ENCODE measurements at places on chromosomes 3 and 15.

DNA sequence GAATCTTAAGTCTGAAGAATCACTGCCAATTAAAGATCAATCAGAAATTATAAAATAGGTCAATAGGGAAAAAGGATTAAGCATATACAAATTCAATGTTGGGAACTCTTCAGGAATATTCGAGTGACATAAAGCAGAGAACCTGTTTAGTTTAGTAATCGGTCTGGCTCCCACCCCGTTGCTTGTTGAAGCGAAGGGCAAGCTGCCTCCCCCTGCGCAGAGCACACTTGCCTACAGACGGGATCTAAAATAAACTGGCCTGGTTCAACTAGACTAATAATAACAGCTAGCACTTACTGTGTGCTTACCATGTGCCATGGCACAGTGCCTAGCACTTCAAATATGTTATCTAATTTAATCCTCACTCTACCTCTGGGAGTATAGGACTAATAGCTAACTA is 8.6 kb downstream of the SEMA6D start:
- no peak for DNase-seq

DNA sequence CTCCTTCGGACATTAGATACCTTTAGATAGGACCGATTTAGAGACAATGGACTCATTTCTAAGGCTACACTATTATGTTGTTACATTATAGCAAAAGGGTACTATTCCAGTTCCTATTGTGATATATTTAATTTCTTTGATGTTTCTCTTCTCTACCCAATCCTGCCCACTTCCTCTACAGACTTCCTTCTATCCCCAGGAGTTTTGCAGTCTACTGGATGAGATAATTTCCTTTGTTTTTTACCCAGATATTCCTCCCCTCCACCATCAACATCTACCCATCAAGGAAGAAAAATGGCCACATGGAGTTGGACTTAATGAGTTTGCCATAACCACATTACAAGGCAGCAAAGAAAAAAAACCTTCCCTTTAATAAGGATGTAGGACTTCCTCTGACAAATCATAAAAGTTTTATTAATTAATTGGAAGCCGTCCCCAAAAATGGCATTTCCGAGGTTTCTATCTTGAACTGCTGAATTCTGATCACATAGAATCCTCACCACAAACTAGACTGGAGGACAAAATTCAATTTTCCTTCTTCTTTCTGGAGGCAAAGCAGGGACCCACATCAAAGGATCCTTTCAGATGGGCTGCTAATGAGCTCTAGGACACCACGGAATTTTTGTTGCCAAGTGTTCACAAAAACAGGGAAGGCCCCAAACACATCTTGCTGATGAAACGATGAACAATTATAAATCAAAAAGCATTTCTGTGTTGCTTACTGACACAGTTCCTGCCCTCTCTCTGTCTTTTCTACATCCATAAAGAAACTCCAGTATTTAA is 33.4 kb downstream of the FRMD4B start:
- DNase-seq: no peak

DNA sequence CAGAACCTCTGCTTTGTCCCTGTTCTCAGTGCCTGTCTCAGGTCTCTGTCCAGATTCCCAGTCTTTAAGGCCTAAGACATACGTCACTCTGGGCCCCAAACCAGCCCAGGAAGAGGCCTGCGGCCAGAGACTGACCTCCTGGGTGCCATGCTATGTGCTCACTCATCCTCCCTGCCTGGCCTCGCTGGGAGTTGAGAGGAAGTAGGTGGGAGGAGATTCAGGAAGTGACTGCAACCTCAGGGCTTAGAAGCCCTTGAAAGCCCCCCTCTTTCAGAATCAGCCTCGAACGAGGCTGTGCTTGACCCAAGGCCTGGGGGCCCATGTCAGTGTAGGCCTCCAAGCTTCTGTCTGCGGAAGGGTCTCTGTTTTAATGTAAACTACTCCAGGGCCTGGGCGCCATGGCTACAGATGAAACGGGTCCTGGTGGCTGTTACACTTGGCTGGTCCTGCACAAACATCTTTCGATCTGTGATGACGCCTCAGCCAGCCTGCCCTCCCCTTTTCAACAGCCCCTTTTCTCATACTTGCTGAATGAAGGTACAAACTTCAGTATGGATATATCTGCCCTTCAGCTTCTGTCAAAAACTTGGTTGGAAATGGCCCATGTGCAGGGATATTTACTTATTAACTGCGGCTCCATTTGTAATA is 11.7 kb downstream of the RASGRF1 start:
- DNase-seq: no peak

GRCh38 chr3:190699776-190700175 is 162.7 kb downstream of the GMNC start:
- no peak for DNase-seq

GRCh38 chr3:58068122-58068809 is 60.0 kb downstream of the FLNB start:
- DNase-seq: no peak

- DNase-seq: no peak
Observed at GRCh38 chr15:44414001-44414400, 13.4 kb upstream of the CTDSPL2 start.

- DNase-seq: no peak
Observed at GRCh38 chr3:24591661-24592555, 97.3 kb upstream of the THRB start.

GRCh38 chr15:59278120-59278519 is 71.5 kb downstream of the LDHAL6B start:
- no peak for DNase-seq

GRCh38 chr3:133966954-133967353 is 62.8 kb downstream of the SLCO2A1 start:
- DNase-seq: no peak

DNA sequence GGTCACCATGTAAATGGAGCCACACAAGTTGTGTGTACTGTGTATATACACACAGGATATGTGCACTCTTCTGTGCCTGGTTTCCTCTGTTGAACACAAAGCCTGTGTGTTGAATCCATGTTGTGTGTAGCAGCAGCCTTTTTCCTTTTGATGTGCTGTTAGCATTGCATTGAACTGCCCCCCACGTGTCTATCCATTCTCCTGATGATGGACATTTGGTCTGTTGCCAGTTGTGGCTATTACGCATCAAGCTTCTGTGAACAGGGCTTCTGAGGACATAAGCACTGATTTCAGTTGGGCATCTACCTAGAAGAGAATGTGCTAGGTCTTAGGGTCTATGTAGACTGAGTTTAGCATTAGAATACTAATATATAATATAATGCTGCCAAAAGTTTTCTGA is 77.4 kb downstream of the LSM3 start:
- no peak for DNase-seq

DNA sequence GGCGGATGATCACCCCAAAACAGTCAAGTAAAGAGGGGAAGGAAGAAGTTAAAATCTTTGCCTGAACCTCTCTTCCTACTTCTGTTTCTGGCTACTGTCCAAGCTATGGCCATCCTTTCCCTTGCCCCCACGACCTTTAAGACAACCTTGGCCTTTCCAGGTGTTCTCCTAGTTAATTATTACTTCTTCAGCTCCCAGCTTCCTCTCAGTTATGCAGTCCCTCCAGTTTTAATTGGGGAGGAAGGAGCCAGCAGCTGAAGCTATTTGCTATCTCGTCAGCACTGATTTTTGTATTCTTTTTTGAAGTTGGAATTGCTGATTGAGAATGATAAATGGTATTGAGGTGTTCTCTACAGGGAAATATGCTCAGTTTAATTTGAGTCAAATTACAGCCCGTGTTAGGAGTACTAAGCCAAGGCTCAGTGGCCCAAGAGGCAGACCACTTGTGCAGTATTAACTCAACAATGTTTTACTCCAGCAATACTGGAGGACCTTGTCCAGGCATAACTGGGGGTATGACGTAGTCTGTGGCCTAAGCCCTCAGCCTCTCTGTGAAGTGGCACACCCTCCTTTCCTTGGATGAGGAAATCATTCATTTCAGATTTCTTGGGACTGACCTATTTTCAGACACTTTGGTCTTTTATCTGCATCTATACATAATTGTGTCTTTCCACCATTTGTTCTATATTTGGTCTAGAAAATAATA is 336.9 kb downstream of the SLC9A9 start:
- no peak for DNase-seq

- DNase-seq: no peak
Observed at GRCh38 chr3:191649626-191650025, 188.7 kb downstream of the PYDC2 start.

GRCh38 chr3:27224197-27224596 is 145.0 kb downstream of the NEK10 start:
- DNase-seq: no peak

GRCh38 chr15:98711810-98712209 is 63.5 kb downstream of the IGF1R start:
- DNase-seq: no peak

DNA sequence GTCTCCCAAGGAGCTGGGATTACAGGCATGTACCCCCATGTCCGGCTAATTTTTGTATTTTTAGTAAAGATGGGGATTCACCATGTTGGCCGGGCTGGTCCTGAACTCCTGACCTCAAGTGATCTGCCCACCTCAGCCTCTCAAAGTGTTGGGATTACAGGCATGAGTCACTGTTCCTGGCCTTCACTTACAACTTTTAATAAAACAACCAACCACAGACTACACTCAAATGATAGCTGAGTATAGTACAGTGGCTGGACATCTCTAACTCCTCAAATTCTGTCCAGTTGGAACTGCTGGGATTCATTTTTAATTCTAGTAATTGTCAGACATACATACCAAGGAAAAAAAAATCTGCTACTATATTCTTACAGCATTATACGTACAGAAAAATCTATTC is 71.0 kb downstream of the PBRM1 start:
- no peak for DNase-seq

DNA sequence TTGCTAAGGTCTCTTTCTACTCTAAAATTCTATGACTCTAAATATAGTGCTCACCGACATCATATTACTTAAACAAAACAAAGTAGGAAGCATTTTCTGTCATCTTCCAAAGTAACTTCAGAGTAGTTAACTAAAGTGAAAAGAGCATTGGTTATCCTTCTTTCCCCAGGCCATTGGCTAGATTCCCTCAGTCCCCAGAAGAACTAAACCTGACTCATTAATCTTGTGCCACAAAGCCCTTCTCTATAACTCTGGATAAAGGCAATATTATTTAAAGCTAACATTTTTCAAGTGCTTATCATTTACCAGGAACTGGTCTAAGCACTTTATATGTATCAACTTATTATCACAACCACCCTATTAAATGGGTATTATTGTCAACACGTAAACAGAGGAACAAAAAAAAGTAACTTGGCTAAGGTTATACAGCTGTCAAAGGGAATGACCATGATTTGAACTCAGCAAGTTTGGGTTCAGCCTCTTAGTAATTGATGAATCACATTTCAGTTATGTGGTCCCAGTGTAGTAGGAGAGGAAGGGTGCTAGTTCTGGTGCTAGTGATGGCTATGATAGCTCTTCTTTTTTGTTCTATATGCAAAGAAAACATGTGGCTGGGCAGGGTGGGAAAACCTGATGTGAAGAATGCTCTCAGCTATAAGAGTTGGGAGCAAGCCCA is 304.9 kb downstream of the FGF12 start:
- DNase-seq: no peak

- no peak for DNase-seq
Observed at GRCh38 chr3:157752956-157753786, 250.0 kb upstream of the VEPH1 start.

GRCh38 chr3:68743521-68743920 is 188.8 kb downstream of the TAFA4 start:
- DNase-seq: no peak

- DNase-seq: no peak
Observed at GRCh38 chr3:115151921-115152320, 4.8 kb upstream of the ZBTB20 start.

- no peak for DNase-seq
Observed at GRCh38 chr15:26875476-26875850, 8.6 kb downstream of the GABRA5 start.

- no peak for DNase-seq
Observed at GRCh38 chr3:115478359-115478758, 145.0 kb upstream of the GAP43 start.

GRCh38 chr3:152595975-152596821 is 238.7 kb upstream of the P2RY1 start:
- DNase-seq: no peak

GRCh38 chr15:98063315-98063714 is 102.8 kb downstream of the ARRDC4 start:
- no peak for DNase-seq

GRCh38 chr3:149603126-149604074 is 54.4 kb downstream of the WWTR1 start:
- DNase-seq: no peak

GRCh38 chr3:128270559-128271492 is 117.5 kb downstream of the EEFSEC start:
- DNase-seq: no peak

GRCh38 chr3:161349529-161350312 is 21.6 kb downstream of the SPTSSB start:
- DNase-seq: no peak

- no peak for DNase-seq
Observed at GRCh38 chr3:12246497-12247163, 42.2 kb upstream of the PPARG start.

- DNase-seq: no peak
Observed at GRCh38 chr3:115697263-115698053, 74.1 kb downstream of the GAP43 start.

GRCh38 chr15:41692049-41692448 is 31.8 kb downstream of the MGA start:
- DNase-seq: no peak

GRCh38 chr3:195131176-195131575 is 139.8 kb downstream of the XXYLT1 start:
- no peak for DNase-seq

GRCh38 chr3:15768421-15769255 is 29.1 kb downstream of the ANKRD28 start:
- no peak for DNase-seq

- DNase-seq: no peak
Observed at GRCh38 chr3:108728934-108729333, 28.3 kb downstream of the RETNLB start.

- DNase-seq: no peak
Observed at GRCh38 chr3:122356402-122356801, 26.6 kb downstream of the MIX23 start.

GRCh38 chr15:63104727-63105126 is 16.9 kb upstream of the LACTB start:
- no peak for DNase-seq

GRCh38 chr15:78673917-78674444 is 33.0 kb upstream of the CHRNB4 start:
- DNase-seq: no peak

DNA sequence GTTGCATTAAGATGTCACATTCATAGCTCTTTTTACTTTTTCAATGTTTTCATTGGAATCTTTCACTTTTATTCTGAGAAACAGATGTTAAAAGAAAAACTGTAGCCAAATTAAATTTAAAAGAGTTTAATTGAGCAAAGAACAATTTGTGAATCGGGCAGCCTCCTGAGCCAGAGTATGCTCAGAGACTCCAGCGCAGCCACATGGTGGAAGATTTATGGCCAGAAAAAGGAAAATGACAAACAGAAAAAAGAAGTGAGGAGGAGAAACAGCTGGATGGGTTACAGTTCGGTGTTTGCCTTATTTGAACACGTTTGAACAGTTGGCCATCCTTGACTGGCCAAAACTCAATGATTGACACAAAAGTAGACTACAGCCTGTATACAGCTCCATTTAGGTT is 33.8 kb upstream of the RAB11A start:
- no peak for DNase-seq

- DNase-seq: no peak
Observed at GRCh38 chr15:50128266-50128665, 9.2 kb upstream of the ATP8B4 start.

GRCh38 chr3:112688085-112688769 is 47.3 kb upstream of the CCDC80 start:
- no peak for DNase-seq

GRCh38 chr3:104610730-104611652 is 755.7 kb upstream of the ALCAM start:
- DNase-seq: no peak

GRCh38 chr15:55402707-55403106 is 5.5 kb downstream of the CCPG1 start:
- no peak for DNase-seq

- no peak for DNase-seq
Observed at GRCh38 chr3:158109295-158109803, 540 bp upstream of the RSRC1 start.
